ENCODE measurements at places on chromosomes 6 and 20. TPM values are rescaled to one million over a fixed set of nuclear protein-coding genes. Genes with fewer than 3 reads are reported as not detected.
A peak's percentile ranks its signal among the peaks of the same experiment; 100 is the strongest.

C4B gene
- polyA plus RNA-seq, result 17.4 TPM

LGSN gene
- 0.52 TPM for polyA plus RNA-seq

TMEM63B gene
- polyA plus RNA-seq, result 39.3 TPM

SYNJ2 gene
- polyA plus RNA-seq, result 11.0 TPM

RAET1G gene
- polyA plus RNA-seq, result 1.6 TPM

DEFB124 gene
- polyA plus RNA-seq, result not detected

TFAP2C gene
- polyA plus RNA-seq, result 1.4 TPM

- peak; percentile 75 for DNase-seq
Measured at GRCh38 chr20:36792422-36792821, 18.9 kb upstream of the DSN1 start.

GRCh38 chr6:43467752-43468151 lies 9.6 kb upstream of the TJAP1 start:
- DNase-seq, result no peak

DNA sequence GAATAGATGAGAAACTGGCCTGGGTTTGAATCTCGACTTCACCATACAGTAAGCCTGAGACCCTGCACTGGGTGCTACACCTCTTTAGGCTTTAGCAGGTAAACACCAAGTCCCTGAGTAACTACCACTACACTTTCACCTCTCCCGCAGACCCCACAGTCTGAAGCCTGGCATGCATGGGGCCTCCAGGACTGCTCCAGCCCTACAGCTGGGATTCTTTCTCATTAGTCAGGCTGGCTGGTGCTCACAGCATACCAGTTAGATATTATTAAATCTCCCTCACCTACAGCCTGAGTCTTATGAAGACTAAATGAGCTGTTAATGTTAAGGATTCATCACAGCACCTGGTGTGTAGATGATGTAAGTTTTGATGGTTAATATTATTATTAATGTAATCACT lies 388.7 kb downstream of the ARHGAP18 start:
- no peak for DNase-seq

GRCh38 chr6:7176208-7176607 lies 68.4 kb downstream of the RREB1 start:
- no peak for DNase-seq

DNA sequence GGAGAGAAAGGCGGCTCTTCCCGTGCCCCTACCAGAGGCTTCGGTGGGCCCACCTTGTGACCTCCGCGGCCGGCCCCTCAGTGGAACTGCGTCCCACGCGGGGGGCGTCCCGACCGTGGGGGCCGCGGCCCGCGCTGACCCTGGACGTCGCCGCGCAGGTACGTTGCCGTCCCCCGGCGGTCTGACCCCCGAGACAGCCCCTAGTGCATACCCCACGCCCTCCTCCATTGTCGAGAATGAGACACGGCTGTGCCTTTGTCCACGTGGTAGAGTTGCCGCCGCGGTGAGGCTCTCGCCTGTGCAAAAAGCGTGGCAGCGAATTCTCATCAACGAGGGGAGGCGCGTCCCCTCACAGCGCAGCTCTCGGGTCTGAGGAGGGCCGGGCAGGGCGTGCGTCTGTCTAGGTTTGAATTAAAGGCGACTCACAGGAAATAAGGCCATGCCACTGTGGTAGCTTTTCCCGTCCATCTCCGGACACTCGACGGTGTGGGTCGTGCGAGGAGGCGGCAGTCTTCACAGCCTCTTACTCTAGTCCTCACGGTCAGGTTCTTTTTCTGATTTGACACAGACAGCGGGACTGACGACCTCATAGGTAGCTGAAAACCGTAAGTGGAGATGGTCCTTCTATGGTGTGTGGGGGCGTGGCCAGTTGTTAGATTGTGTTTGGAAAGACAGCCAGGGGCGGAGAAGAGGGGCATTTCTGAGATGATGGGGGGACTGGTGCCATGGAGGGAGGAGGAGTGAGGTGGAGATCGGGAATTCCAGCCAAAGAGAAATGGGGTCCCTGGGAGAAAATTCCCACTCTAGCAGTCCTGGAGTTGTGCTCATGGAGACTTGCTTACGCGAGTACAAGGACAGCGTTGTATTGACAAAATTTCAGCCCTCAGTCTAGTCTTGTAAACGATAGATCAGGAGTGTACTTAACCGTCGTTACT lies 580 bp downstream of the NXT1 start:
- DNase-seq, result no peak

DNA sequence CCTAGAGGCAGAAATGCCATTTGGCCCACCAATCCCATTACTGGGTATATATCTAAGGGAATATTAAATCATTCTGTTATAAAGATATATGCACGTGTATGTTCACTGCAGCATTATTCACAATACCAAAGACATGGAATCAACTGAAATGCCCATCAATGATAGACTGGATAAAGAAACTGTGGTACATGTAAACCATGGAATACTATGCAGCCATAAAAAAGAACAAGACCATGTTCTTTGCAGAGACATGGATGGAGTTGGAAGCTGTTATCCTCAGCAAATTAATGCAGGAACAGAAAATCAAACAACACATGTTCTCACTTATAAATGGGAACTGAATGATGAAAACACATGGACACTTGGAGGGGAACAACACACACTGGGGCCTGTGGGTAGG lies 458.4 kb downstream of the CD83 start:
- DNase-seq, result no peak

DNA sequence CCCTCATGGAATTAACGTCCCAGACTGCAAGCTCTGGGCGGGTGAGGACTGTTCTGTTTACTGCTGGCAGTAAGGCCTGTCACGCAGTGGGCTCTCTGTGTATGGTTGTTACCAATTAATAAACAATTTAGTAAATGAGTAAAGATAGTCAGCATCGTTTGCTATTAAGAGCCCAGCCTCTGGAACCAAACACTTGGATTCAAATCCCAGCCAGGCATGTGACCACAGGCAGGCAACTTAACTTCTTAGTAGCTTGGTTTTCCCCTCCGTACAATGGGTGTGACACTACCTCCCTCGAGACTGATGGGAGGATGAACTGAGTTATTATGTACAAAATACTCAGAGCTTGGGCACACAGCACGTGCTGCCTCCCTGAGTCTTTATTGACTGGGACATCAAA lies 137.7 kb upstream of the ARMC2 start:
- no peak for DNase-seq

DNA sequence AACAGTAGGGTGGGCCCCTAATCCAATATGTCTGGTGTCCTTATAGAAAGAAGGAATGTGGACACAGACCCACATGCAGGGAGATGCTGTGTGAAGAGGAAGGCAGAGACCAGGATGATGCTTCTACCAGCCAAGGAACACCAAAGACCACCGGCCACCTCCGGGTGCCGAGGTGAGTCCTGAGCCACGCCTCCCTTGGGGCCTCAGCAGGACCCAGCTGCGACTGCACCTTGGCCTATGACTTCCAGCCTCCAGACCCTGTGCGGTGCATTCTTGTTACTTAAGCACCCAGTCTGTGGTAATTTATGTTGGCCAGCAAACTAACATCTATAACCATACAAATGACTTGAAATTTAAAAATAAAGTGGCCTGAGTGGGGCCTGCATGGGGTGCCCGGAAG lies 79.5 kb upstream of the QKI start:
- DNase-seq, result no peak

GRCh38 chr20:51176876-51177275 lies 154.0 kb upstream of the KCNG1 start:
- no peak for DNase-seq

- no peak for DNase-seq
Measured at GRCh38 chr20:52905241-52905994, 66.7 kb upstream of the TSHZ2 start.
